ENCODE measurements at places on chromosomes 2 and 18.

- no peak for DNase-seq
Measured at GRCh38 chr18:50311650-50312049, 24.2 kb upstream of the CXXC1 start.

- no peak for DNase-seq
Measured at GRCh38 chr2:212858496-212858895, 292.9 kb downstream of the IKZF2 start.

DNA sequence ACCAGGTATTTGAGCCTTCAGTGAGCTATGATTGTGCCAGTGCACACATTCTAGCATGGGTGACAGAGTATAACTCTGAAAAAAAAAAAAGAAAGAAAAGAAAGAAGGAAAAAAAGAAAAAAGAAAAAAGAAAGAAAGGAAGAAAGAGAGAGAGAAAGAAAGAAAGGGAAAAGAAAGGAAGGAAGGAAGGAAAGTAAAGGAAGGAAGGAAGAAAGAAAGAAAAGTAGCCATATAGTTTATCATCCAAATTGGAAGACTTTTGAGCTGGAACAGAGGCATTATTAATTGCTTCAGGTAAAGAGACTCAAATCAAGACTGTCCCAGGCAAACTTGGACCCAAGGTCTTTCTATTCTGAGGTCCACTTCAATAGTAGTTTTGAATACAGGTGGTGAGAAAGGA, 32.9 kb upstream of the ZEB2 start:
- DNase-seq, result no peak

DNA sequence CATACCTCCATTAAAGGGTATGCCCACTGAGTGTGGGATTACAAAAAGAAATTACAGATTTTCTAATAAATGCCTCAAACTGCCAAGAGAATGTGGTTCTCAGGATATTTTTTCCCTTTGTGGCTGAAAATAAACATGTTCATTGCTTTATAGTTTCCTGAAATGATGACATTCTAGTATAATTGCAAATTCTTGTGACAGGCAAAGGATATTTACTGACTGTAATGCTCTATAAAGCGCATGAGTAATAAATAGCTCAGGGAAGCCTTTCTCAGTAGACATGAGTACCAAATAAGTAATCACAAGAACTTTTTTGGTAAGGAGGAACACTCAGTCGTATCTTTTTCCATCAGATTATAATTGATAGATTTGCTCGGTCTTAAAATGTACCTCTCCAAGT, 72.3 kb downstream of the FTCDNL1 start:
- no peak for DNase-seq

DNA sequence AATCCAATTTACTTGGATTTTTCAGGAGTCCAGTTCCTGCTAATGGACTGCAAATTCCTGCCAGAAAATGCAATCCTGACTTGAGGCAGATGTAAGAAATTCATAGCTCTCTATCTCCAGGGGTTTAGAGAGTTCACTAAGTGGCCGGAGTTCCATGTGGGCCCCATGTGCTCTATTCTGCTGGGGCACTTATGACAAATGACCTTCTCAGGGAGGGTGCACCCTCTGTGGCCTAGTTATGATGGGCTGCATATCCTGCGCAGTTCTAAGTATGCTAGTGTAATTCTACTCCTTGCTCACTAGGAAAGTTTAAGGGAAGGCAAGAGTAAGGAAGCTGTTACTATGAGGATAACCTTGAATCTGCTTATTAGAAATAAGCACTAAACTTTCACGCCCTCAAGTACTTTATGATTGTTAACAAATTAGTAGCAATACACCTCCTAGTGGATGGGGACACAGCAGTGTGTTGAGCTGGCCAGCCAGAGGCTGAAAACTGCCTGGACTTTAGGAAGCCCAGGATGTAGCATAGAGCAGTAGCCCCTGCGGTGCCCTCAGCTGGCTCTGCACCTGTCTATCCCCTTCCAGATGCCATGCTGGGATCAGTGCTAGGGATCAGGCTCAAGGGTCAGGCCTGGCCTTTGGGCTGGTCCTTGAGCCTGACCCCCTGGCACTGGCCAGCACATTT, 14.4 kb downstream of the SMYD1 start:
- DNase-seq, result no peak

- DNase-seq, result no peak
Measured at GRCh38 chr2:28976584-28976983, 4.5 kb upstream of the TOGARAM2 start.

GRCh38 chr2:64525317-64525613, 1.1 kb downstream of the AFTPH start:
- DNase-seq, result no peak

DNA sequence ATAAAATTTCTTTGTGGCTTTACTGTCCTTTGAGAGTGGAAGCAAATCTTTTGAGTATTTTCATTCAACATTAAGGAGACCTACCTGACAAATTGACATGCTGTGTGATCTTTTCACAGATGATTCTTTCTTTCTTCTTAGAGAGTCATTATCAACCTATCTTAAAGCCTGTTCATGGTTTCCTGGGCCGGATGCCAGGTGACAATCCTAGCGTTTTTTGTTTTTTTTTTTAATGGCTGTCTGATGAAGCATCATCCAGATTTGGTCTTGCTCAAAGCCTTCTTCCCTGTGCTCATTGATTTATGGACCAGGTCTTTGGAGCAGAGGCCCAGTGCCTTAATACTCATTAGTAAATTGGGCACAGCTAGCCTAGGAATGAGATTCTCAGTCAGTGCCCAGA, 9.8 kb upstream of the MGAT5 start:
- no peak for DNase-seq

DNA sequence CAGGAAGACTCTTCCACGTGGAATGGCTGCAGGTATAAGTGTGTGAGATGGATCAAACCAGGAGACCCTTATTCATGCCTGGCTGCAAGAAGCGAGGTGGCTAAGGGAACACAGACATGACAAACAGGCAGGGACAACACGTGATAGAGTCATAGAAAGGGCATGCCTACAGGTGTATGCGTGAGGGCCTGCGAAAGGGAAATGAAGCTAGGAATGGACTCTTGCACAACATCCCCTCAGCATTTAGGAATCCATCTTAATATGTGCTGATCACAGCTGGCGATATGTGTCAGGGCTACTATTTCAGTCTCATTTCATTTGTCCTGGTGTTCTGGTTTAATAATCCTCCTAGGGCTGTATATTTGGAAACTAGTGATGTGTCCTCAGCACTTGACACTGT, 291.2 kb downstream of the MYT1L start:
- DNase-seq, result no peak

- DNase-seq, result peak; percentile 1
Measured at GRCh38 chr18:34322365-34323289, 97.9 kb upstream of the NOL4 start.

DNA sequence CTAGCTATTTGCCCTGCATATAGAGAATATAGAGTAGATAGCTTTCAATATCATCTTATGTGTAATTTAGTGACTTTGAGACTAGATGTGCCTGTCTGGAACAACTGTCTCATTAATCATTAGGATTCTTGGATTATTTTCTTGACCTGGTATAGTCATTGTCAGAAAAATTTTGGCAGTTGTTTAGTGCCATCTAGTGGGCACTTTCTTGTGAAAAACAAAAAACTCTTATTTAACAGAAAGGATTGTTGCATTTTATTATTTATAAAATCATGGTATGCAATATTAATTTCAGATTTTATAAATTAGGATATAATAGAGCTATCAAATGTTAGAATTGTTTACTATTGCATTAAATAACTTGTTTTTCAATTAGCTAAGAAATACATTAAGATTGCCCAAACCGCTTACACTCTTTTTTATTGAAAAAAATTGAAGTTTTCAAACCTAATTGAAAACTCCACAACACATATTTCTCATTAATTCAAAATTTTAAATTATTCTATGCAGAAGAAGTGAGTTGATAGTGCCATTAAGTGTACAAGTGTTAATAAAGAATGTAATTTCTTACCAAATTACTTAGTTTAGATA, 80.3 kb downstream of the DYNAP start:
- DNase-seq, result no peak

- no peak for DNase-seq
Measured at GRCh38 chr18:63731215-63731614, 28.5 kb downstream of the SERPINB11 start.

GRCh38 chr2:23211987-23212583, 172.9 kb upstream of the KLHL29 start:
- no peak for DNase-seq
